ENCODE measurements at places on chromosomes 5 and 9.
A peak's percentile ranks its signal among the peaks of the same experiment; 100 is the strongest.

DNA sequence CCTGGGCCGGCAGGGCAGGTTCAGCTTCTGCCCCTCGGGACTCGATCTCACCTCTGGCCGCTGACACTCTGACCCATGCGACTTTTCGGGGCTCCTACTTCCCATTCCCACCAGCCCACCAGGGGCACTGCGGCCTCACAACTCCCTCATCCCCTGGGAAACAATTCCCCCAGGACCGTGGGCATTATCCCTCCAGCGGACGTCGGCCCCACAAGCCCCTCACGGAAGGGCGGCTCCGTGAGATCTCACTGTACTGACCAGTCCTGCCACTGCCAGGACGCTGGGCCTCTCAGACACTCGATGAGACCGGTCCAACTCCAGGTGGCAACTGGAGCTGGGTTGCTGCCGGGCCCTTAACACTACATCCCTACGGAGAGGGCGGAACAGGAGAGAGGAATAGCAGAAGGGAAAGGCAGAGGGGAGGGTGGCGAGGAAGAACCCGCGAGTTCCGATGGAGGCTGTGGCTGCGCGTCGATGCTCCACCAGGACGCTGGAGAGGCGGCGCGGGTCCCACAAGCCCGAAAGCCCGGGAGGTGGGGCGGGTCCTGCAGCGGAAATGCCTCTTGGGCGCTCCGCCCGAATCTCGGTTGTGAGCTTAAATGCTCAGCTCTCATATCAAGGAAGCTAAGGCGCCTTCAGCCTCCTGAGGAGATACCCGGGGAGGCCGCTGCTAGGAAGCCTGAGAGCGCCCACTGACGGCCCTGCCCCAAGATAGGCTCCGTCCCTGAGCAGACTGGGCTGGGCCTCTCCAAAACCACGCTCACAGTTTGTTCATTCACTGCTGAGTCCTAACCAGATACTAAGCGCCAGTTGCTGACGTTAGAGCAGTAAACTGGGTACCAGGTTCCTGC lies 36.3 kb downstream of the VCP start:
- peak; percentile 72 for DNase-seq

- DNase-seq: no peak
Measured at GRCh38 chr9:34716711-34717110, 6.8 kb upstream of the CCL21 start.

DNA sequence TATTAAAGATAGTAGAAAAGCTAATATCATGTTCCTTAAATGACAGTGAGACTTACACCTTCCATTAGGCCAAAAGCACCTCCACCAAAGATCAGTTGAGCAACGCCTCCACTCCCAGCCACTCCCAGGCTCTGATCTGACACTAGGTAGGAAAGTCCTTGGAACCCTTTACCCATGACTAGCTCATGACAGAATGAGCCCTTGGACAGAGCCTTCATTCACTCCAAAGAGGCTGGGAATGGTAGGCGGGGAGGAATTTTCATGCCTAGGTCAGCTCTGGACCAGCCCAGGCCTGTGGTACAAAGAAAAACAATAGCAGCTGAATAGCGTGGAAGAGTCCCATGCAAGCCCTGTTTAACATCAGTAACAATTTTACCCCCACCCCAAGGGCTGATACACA lies 493.7 kb downstream of the NR2F1-AS1 start:
- no peak for DNase-seq

- peak; percentile 68 for DNase-seq
Measured at GRCh38 chr9:32589083-32589723, 16.2 kb upstream of the NDUFB6 start.

- DNase-seq: no peak
Measured at GRCh38 chr9:84924266-84924665, 254.7 kb downstream of the NTRK2 start.

DNA sequence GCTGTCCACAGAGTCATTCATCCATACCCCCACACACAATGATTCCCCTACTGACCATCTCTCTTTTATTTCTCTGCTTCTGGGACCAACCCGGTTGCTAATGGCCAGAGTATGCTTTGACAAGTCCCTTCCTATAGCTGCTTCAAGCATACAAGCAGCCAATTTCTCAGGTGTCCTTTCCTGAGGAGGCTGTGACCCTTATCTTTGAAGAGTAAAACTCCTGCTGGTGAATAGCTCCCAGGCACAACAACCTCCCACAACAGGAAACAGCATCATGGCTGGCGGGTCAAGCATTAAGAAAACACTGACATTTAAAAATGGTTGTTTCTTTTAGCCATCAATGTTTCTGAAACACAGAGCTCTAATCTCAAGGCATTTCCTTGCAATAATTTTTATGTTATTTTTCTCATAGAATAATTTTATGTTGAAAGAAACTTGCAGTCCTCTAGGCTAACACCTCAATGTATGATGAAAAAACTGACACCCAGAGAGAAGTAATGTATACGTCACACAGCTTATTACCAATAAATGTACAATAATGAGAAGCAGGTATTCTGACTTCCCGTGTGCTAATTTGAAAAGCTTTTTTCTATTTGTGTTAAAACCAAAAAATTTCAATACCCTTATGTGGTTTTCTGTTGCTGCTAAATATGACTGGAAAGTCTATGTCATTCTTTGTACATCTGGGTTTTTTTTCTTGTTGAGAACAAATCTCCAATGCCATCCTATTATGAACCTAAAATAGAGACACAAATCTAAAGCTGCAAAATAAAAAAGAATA lies 7.5 kb upstream of the PAM start:
- no peak for DNase-seq

- no peak for DNase-seq
Measured at GRCh38 chr5:66285343-66285922, 141.3 kb downstream of the SREK1 start.

- DNase-seq: no peak
Measured at GRCh38 chr5:96439477-96440184, 6.6 kb upstream of the PCSK1 start.

DNA sequence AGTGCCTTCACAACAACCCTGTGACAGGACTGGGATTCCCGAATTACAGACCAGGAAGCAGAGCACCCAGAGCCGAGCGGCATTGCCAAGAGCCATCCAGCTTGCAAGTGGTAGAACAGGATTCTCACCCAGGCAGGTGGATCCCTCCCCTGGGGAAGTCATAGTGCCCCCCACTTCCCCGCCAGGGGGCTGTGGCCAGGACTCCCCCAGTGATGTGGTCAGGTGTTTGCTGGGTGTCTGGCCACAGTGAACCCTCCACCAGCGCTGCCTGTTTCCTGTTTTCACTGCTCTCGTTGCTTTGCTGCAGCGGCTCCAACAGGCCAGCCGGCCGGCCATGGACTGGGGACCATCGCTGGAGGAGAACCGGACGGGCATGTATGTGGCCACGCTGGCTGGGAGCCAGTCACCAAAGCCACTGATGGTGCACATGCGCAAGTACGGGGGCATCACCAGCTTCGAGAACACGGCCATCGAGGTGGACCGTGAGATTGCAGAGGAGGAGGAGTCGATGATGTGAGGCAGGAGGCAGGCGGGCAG lies 19.3 kb downstream of the SLC6A7 start:
- peak; percentile 14 for DNase-seq

DNA sequence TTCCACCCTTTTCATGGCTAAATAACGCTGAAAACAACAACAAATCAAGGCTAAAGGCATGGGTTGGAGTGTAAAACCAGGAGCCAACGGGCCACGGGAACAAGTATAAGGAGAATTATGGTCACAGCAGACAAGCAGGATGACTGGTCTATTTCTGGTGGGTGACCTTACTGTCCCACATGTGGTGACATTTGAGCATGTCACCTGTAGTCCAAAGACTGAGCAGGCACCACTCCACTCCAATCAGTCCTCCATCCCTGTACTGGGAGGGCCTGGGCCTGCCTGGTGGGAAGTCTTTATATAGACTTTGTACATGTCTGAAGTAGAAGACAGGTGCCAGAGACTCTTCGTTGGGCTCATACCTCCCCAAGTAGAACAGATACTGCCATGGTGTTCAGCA lies 36.8 kb downstream of the C9orf153 start:
- DNase-seq: no peak

DNA sequence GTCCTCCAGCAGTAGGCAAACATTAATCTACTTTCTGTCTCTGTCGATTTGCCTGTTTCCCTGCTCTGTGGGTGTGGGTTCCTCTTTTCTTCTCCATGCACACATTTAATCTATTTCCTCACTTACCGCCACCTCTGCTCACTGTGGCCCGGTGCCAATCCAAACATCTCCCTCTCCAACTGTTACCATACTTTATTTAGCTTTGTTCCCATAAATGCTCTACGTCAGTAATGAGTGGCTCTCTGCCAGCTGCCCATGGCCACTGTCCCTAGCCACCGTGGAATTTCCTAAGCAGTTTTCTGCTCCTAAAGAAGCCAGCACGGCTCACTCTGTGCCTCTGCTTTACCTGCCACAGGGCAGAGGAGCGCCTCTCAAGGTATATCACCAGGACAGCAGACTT lies 19.5 kb upstream of the GOLPH3 start:
- peak; percentile 83 for DNase-seq

DNA sequence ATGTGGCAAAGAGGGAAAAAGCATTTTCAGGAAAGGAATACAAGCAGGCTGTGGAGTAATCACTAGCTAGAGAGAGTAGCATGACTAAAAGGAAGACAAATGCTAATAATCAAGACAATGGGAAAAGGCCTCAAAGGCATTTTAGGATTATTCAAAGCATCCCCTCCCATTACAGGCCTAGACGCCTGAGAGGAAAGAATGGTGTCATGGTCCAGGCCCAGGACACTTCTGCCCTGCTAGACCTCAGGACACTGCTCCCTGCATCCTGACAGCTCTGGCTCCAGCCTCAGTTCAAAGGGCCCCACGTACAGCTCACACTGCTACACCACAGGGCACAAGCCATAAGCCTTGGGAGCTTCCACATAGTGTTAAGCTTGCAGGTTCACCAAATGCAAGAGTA lies 40.8 kb upstream of the SHISAL2B start:
- DNase-seq: no peak

GRCh38 chr5:151155775-151156506 lies 1.6 kb downstream of the ANXA6 start:
- DNase-seq: peak; percentile 54

DNA sequence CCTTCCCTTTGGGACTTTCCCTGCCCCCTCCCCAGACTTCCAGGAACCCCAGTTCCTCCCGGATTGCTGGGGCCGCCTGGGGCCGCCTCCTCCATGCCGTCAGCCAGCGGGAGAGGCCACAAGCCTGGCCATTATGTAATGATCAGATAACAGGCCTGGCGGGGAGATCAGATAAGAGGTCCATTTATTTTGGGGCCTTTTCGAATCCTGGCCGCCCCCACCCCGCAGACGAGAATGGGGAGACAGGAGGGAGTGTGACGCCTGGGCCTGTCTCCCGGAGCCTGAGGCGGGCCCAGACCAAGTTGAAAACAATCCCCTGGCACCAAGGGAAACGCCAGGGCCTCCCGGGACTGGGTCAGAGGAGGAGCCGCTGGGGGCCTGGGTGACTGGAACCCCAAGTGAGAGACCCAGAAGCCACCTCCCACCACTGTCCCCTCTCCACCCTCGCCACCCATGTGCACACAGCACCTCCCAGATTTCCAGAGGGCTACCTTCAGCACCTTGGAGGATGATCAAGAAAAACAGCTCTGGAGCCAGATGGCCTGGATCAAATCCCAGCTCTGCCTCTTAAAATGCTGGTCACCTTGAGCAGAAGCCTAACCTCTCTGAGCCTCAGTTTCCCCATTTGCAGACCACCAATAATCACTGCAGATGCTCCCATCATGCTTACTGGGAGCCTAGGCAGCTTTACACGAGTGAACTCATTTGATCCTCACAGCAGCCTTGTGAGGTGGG lies 7.8 kb downstream of the ENG start:
- peak; percentile 37 for DNase-seq
